ENCODE measurements at places on chromosomes 12 and 14. TPM values are rescaled to one million over a fixed set of nuclear protein-coding genes. Genes with fewer than 3 reads are reported as not detected.

DNAH10 gene
- total RNA-seq, result not detected

OLR1 gene
- total RNA-seq, result 5.5 TPM

TCL1A gene
- total RNA-seq, result not detected

SERPINA10 gene
- not detected for total RNA-seq

TDRD9 gene
- total RNA-seq, result not detected

GCH1 gene
- total RNA-seq, result 2.9 TPM

BEGAIN gene
- total RNA-seq, result 17.1 TPM

- peak; percentile 85 for DNase-seq
These were observed 593 bp downstream of the CFL2 start for GRCh38 chr14:34713681-34714319.

DNA sequence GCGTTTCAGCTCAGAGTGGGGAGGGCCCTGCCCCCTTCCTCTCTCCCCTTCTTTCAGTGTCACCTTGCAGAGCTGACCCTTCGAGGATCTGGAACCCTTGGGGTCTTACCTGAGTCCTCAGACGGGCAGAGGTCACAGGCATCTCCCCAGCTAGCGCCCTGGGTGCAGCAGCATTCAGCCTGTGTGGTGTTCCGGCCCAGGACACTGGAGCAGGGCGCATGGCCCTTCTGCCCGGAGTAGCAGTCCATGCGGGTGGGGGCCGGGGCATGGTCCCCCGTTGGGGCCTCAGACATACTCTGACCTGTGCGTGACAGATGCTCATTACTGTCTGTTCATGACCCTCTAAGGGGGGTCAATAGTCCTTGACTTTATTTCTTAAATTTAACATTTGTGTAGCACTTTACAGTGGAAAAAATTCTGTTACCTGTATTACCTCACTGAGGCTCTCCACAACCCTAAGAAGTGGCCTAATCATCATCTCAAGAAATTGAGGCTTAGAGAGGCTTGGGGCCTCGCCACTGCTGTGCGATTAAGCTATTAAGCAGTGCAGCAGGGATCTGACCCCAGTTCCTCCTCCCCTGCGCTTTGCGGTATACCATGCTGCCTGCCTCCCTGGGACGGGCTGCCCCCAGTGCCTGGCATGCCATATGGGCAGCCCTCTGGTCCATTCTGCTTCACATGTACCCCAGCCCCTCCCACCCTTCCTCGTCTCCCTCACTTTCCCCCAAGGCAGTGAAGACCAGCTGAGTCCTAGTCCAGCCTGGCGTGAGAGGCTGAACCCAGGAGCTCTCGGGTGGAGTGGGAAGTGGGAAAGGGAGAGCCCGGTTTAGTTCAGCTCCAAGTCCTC lies 11.5 kb downstream of the ISCA2 start:
- no peak for DNase-seq

- DNase-seq, result no peak
These were observed 178.8 kb downstream of the EXOC5 start for GRCh38 chr14:57089901-57090300.

GRCh38 chr12:26623136-26623535 lies 209.9 kb downstream of the ITPR2 start:
- DNase-seq, result peak; percentile 39

DNA sequence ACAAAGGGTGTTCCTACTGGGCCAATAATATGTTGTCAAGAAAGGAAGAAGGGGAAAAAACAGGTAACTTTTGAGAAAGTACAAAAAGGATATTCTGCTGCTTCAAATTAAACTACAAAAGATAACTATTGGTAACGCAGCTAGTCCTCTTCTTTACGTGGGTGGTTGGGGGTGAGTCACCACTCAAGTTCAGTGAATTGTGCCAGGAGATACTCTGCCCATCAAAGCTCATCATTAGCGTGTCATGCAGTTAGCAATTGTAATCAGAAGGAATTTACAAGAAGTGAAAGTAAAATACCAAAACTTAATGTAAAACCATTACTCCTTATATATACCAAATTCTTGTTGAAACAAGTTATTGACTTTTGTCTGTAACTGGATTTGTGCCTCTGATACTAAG lies 342.0 kb downstream of the NPAS3 start:
- DNase-seq, result peak; percentile 56

- DNase-seq, result no peak
These were observed 295.0 kb upstream of the MGAT4C start for GRCh38 chr12:86551146-86551571.

DNA sequence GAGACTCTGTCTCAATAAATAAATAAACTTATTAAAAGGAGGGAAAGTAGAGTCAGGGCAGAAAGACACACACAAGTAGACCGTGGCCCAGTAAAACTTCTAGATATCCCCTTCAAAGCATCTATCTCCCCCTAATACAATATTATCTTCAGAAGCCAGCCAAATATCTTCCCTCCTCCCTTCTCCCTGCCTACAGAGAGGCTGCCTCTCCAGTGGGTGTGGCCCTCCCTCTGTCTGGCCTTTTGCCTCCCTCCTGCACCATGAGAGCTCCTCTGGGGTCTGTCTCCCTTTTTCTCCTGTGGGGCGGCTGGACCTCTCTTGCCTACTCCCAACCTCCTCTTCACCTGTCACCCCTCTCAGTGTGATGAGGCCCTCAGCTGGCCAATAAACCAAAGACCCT lies 139.2 kb downstream of the EGLN3 start:
- no peak for DNase-seq

- DNase-seq, result no peak
These were observed 35.1 kb upstream of the OTOGL start for GRCh38 chr12:80064269-80064668.

DNA sequence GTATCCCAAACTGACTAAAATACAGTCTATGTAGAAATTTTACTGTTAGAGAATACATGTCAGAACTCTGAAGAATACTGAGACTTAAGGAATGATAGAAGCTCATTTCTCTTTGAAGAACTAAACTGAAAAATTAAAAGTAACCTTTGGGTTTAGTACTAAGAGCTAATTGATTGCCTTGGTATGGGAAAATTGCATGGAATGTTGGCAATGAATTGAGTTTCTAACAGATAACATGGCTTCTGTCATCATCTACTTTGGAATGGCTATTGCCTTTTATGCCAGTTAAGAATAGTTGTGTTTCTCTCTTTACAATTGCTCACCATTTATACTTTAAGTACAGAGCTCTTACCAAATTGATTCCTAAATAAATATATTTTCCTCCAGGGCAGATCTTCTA lies 308.8 kb upstream of the SYT1 start:
- no peak for DNase-seq

GRCh38 chr12:95548539-95549391 lies 2.5 kb downstream of the USP44 start:
- DNase-seq, result no peak

GRCh38 chr12:29844667-29845066 lies 60.9 kb upstream of the TMTC1 start:
- peak; percentile 3 for DNase-seq

DNA sequence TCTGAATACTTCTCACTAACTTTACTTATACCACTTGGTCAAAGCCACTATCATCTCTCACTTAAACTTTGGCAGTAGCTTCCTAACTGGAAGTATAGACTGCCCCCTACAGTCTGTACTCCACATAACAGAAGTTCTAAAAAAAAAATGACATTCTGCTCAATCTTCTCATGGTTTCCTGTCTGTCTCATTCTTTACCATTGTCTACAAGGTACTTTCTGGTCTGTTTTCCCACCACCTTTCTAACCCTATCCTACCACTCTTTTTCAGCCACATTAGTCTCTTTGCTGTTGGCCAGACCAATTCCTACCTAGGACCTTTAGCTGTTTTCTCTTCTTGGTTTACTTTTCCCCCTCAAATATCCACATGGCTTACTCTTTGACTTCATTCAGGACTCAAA lies 14.7 kb downstream of the CPSF6 start:
- DNase-seq, result peak; percentile 45

- DNase-seq, result peak; percentile 18
These were observed 12.8 kb upstream of the NR4A1 start for GRCh38 chr12:52038447-52038846.

DNA sequence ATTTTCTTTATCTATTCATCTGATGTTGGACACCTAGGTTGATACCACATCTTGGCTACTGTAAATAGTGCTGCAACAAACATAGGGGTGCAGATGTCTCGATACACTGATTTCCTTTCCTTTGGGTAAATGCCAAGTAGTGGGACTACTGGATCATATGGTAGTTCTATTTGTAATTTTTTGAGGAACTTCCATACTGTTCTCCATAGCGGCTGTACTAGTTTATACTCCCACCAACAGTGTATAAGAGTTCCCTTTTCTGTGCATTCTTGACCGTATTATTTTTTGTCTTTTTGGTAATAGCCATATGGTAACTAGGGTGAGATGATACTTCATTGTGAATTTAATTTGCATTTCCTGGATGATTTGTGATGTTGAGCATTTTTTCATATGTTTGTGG lies 71.8 kb downstream of the LRP6 start:
- no peak for DNase-seq

- peak; percentile 50 for DNase-seq
These were observed 212.6 kb upstream of the LHX5 start for GRCh38 chr12:113684053-113684907.

DNA sequence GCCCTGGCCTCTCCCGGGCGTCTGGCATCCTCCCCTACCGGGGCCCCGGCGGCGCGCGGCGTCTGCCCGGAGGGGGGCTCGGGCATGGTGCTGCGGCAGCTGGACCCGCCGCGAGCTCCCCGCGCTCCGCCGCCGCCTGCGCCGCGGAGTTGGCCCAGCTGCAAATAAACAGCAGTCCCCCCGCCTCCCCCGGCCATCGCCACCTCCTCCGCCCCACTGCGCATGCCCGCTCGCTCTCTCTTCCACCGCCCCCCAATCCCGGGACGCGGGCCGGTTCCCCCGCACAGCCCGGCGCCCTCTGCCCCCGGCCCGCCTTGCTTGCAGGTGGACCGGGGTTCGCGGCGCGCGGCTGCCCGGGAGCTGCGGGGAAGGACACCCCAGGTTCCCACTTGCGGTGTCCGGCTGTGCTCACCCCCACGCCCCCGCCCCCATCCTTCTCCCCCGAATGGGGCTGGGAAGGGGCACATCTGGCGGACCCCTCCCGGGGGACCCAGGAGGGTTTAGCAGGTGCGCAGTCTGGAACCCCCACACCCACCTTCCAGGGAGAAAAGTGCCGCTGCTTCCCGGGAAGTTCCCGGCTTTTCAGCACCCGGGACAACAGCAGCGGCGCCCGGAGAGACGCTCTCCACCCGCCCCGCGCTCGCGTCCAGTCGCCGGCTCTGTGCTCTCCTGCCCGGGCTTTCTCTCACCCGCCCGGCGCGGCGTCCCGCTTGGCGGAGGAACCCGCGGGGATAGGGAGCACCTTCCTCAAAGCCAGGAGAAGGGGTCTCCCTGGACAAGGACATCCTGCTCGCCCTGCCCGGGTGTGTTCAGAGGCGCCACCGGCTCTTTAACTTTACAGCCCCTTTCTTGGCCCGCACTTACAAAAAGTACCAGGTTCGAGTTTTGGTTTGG lies at the start of gene TMTC1:
Gene TMTC1, minus strand, starts transcription at position 170 of the 894 bp plus-strand sequence. CDS start 191 bp downstream, outside the sequence.
- peak; percentile 43 for DNase-seq

- no peak for DNase-seq
These were observed 65.1 kb upstream of the GPHB5 start for GRCh38 chr14:63383776-63384367.

- no peak for DNase-seq
These were observed 48.9 kb upstream of the LRIG3 start for GRCh38 chr12:58969237-58969636.

GRCh38 chr12:3493859-3494176 lies 2.8 kb downstream of the PRMT8 start:
- no peak for DNase-seq

GRCh38 chr12:98446682-98447081 lies 68.7 kb upstream of the TMPO start:
- DNase-seq, result no peak

DNA sequence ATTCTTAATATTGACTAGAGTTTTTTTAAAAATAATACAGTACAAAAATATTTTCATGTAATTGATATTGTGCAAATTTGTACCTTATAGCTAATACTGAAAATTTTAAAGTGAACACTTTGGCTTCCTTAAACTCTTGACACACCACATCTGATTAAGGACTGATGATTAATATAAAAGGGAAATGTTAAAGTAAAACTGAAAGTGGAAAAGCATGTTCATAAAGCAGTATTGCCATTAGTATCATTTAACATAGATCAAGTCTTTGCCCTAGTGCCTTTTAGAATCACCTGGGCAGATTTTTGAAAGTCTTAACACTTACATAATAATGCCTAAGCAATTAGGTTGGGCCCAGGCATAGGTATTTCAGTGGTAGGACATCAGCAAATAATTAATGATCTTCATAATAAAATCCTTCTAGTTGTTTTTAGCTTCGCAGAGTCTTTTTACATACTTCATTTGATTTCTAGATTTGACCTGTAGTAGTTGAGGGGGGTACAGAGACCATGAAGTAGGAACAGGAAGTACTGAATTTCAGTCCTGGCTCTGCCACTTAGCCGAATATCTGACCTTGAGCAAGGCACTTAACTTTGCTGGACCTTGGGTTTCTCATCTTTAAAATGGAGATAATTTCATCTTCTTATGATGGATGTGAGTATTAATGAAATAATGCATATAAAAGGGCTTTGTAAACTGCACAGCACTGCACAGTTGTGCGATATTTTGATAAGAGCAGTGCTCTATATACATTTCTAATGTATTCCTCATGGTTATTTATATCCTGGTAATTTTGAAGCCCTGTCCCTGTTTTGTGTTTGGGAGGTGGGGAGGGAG lies 43.7 kb downstream of the MARK3 start:
- no peak for DNase-seq

DNA sequence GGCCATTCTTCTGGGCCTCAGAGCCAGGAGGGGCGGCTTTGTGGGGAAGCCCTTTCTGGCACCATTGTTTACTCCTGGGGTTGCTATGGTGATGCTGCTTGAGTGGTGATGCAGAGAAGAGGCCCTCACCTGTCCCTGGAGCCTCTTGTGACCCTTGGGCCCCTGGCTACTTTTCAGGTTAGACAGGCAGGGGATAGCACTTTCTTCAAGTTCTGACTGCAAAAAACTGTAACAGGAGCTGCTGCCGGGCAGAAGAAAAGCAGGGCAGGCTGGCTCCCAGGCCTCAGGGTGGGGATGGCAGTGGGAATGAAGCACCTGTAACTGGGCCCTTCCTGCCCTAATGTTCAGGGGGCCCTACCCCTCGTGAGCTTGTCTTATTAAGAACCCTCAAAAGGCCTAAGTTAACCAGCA lies at the start of gene TEX52:
Gene TEX52, minus strand, starts transcription at position 19 of the 411 bp plus-strand sequence. Its CDS starts 13 bp downstream, at position 6.
- peak; percentile 49 for DNase-seq

GRCh38 chr12:61780435-61780834 lies 479.8 kb upstream of the USP15 start:
- DNase-seq, result no peak
